ENCODE measurements at places on chromosomes 7 and 10.

- DNase-seq = no peak
These were observed 180.6 kb downstream of the CYP26A1 start for GRCh38 chr10:93254180-93254853.

- no peak for DNase-seq
These were observed 19.5 kb upstream of the RHEB start for GRCh38 chr7:151539088-151539671.

GRCh38 chr10:110883924-110884323 lies 12.2 kb downstream of the PDCD4 start:
- DNase-seq = no peak

GRCh38 chr7:158663428-158663741 lies 41.2 kb downstream of the NCAPG2 start:
- no peak for DNase-seq

- no peak for DNase-seq
These were observed 236.1 kb downstream of the PTPRN2 start for GRCh38 chr7:158351481-158351880.

All from trophoblast cell (in vitro differentiated cells and primary cell).